Stimulated activated CD8-positive, alpha-beta memory T cell treated with anti-CD3 and anti-CD28 coated beads, Interleukin-7, amount 100 ng/mL, for 4 hours (primary cell): ENCODE measurements at places on chromosomes 16 and 17.

DNA sequence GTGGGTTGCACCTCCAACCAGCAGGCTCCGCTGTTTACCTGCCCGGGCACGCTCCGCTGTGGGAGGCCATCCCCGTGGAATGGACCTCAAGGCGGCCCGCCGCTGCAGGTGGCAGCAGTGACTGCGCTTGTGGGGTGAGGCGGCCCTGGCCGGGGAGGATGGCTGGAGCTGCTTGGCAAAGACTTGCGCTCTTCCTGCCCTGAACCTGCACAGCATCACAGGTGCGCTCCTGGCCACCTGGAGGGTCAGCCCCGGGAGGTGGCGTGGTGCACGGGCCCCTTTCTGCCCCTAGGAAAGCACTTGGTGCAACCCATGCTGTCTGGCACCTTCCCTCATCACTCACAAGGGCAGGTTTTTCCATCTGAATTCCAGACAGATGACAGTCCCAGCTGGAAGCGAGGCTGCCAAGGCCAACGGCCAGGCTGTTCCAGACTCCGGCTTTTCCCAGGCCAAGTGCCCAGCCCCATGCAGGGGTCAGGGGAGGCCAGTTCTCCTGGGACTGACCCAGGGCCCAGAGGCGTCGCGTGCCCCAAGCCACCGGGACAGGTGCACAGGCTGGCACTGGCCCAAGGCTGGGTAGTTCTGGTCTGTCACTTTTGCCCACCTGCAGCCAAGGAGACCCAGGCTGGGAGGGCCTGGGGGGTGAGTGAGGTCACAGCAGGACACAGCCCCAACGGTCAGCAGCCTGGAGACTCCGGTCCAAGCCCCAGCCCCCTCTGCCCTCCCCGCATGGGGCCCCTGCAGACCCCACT is 13.3 kb downstream of the UTS2R start:
- DNase-seq: no peak

DNA sequence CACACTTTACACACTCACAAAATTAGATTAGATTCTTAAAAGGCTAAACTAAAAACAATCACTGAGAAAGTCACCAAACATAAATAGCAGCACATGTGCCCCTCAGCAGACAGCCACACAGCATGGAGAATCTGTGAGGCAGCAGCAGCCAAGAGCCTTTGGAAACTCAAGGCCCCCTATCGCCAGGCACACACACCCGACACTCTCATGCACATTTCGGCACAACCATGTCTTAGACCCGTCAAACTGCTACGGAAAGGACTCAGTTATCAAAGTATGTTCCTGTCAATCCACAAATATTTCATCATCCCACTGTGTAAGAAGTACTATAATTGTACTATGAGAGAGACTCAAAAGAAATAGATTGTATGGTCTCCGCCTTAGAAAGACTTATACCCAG is 20.9 kb downstream of the UBE2O start:
- DNase-seq: no peak

- DNase-seq: peak; percentile 17
Measured at GRCh38 chr17:41917679-41918313, 955 bp downstream of the ACLY start.

DNA sequence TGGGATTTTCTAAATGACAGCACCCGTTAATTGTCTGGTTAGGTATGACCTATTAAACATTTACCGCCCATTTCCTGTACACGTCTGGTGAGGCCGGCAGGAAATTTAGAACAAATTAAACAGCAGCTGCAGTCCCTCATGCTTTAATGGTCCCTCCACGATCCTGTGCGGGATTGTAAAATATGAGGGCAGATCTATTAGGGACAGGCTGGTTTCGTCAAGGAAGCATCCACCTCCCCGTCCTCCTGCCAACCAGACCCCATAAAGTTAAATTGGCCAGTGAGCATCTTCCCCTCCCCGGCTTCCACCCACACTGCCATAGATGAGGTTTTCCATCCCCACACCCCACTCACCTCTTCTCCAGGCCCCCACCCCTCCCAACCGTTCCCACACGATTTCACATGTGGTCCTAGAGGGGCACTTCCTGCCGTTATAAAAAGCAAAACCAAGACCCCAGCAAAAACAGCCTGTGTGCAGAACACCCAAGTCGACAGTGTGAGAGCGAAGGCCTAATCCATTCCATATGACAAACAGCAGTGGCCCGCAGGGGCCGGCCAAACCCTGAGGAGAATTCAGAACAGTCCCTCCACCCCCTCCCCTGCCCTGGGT is 331.9 kb downstream of the FOXL1 start:
- DNase-seq: no peak

GRCh38 chr17:41800601-41801373 is 11.0 kb downstream of the P3H4 start:
- no peak for DNase-seq

- no peak for DNase-seq
Measured at GRCh38 chr17:36055921-36056520, 8.1 kb upstream of the CCL18 start.

DNA sequence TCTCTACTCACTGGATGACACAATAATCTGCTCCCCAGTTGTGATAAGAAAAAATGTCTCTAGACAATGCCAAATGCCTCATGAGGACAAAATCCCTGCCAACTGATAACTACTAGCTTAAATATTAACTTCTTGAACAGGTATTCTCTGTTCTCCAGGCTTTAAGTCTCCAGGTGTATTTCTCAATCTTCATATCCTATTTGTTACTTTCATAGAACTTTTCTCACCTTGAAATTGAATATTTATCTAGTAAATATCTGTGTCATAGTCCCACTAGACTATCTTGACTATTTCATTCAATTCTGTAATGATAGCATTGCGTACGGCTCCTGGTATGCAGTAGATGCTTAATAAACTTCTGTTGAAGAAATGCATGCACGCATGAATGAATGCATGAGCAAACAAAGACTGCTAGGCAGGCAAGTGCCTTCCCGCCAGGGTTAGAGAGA is 15.9 kb downstream of the HSD17B2 start:
- DNase-seq: no peak

- DNase-seq: no peak
Measured at GRCh38 chr17:64177311-64178010, 47.5 kb upstream of the ERN1 start.

DNA sequence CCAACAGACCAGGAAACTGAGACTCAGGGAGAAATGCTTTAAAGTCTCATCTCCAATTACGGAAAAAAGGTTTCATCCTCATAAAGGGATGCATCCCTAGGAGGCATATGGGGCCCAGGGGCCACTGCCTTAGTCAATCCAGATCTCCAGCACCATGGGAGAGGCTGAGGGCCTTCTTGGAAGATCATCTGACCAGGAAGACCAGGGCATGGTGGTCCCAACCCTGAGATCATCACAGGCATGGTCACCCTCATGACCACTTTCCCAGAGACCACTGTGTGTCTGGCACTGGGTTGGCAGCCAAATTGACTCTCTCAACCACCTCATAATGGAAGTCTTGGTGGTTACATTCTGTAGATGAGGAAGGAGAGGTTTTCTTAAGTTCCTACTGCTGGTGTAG is 23.4 kb upstream of the CES5A start:
- no peak for DNase-seq

GRCh38 chr16:27620541-27620940 is 70.6 kb downstream of the KATNIP start:
- DNase-seq: no peak

DNA sequence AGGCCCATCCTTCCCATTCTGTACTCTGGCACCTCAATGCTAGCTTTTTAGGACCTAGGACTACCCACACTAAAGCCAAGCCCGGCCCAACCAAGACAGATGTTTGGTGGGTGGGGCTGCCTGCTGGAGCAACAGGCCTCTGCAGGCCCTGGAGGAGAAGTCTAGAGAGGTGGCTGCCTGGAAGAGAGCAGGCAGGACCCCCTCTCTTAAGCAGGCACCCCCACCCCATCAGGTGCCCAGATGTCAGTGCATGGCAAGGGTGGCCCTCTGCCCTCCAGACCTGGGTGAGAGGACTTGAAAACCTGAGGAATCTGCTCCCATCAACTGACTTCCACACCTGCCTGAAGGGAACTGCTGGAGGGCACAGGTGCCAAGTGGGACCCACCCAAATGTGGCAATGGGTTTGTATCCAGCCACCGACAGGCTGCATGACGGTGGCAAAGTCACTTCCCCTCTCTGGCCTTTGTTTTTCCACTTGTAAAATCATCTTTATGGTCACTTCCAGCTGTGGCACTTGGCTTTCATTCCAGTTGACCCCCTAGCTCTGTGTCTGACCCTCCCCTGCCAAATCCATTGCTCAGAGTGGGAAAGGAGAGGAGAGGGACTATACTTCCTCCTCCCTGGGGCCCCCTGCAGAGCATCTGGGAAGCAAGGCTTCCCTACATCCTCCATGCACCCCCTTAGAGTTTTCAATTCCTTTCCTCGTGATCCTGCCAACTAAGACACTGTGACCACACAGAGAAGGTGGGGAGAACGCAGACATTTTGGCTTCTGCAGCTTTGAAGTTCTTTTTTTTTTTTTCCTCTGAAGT is 1.7 kb upstream of the STAT5A start:
- no peak for DNase-seq

DNA sequence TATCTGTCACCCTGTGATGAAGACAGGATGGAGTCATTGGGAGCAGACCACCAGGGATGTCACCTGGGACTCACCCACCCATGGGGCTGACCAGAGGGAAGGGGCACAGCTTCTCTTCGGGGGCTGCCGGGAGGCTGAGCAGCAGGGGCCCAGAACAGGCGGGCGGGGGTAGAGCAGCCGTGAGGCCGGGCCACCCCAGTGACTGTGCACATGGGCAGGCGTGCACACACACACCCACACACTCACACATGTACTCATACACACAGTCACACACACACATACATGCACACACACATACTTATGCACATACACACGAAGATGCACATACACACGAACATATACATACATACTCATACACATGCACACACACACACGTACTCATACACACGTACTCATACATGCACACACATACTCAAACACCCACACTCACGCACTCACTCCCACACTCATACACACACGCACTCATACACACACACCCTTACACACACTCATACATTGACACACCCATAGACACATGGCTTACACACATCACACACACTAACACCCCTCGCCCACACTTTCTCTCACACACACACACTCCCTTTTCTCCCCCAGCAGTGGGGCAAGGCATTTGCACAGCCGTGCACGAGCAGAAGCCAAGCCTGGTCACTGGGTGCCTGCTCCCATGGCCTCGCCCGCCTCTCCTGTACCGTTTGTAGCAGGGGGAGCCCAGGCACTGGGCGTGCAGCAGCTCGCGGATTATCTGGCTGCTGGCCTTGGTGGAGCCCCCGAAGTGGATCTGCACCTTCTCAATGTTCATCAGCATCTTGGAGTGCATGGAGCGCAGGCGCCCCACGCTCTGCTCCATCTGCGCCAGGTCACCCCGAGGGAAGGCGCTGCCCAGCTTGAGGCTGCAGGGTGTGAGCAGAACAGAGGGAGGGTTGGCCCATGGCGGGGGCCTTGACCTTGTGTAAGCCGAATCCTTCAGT is 12.4 kb downstream of the UBALD2 start:
- DNase-seq: no peak

DNA sequence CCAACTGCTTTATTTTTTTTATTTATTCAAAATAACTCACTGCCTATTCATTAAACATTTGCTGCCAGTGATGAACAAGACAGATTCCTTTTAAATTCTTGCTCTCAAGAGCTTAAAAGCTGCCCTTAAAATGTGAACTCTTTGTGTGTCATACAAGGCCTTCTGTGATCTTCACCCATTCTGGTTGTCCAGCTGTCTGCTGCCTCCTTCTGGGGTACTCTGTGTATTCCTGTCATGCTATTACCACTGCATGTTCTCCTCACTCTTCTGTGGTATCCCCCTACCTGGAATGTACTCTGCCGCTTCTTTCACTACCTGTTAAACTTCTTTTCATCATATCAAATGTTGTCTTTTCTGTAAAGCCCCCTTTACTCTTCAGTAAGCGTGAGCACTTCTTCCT is 165.8 kb downstream of the CHD9 start:
- DNase-seq: no peak

DNA sequence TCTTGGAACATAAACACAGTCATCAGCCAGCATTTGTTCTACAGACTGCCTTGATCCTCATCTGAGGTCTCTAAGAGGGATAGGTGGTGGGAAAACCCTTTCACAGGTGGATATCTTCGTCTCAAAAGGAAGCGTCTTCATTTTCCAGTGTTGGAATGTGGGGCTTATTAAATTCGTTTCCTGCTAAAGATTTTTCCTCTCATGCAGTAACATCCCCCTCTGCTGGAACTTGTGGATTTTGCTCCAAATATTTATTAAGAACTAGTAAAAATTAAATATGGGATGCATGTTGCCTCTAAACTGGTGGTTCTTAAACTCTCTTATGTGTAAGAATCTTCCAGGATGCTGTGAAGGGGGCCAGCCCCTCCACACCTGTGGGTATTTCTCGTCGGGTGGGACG is 20.1 kb upstream of the MLYCD start:
- DNase-seq: no peak

DNA sequence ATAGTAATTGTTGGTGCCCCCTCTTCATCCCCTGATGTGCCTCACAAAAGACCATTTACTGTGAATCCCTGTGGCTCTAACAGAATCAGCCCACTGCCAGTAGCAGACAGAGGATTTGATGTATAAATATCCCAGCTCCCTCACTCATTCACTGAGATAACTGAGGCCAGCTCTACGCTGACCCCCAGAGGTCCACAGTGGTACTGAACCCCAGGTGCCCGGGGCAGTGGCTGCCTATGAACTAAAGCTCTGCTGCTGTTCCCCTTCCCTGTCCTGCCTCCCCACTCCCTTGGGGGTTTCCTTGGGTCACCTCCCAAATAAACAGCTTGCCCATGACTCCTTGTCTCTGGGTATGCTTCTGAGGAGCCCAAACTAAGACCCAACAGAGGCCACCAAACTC is 295.8 kb downstream of the FOXL1 start:
- no peak for DNase-seq

GRCh38 chr17:58215685-58216084 is 3.4 kb downstream of the MKS1 start:
- DNase-seq: no peak

DNA sequence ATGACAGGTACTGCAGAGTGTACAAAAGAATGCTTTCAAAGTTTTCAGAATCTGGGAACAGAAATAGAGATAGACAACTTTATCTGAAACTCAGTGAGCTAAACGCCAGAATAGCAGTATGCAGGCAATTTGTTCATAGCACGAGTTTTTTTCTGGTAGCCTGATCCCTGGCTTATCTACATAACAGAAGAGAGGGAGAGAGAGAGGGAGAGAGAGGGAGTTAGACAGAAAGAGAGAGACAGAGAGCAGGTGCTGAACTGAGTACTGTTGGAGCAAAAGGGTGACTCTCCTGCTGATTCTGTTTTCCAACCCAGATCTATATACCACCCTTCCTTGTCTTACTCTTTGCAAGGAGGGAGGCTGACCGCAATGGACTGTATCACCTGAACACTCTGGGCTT is 388.0 kb upstream of the CA10 start:
- DNase-seq: no peak

- peak; percentile 80 for DNase-seq
Measured at GRCh38 chr17:81514739-81515529, 2.3 kb upstream of the ACTG1 start.

DNA sequence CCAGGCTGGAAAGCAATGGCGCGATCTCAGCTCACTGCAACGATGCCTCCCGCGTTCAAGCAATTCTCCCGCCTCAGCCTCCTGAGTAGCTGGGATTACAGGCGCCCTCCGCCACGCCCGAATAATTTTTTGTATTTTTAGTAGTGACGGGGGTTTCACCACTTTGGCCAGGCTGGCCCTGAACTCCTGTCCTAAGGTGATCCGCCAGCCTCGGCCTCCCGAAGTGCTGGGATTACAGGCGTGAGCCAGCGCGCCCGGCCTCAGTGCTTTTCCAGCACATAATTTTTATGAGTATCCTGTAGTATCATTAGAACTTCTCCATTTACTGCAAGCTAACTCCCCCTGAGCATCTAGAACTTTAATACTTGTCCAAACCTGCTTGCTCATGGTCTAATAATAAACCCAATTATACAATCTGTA is 1.8 kb downstream of the UBE2G1 start:
- no peak for DNase-seq
